ENCODE measurements at places on chromosomes 7 and 10.

DNA sequence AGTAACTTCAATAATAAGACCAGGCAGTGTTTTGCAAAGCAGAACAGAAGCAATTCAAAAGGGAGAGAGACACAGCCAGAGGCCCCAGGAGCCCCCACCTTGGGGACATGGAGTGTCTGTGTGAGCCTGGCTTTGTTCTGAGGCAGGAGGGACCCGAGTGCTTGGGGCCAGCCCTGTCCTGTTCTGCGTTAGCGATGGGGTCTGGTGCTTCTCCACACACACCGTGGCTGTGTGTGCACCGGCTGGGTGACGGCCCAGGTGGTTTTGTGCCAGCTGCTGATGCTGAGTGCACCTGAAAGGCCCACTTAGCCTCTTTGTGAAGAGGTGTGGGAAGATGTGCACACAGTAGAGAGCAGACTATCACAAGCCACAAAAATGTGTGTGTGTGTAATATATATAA, 468.9 kb downstream of the DNAJB6 start:
- DNase-seq: no peak

- DNase-seq: no peak
Measured at GRCh38 chr7:97118306-97118917, 914 bp downstream of the SDHAF3 start.

- peak; percentile 62 for DNase-seq
Measured at GRCh38 chr7:55073051-55073511, 54.3 kb downstream of the EGFR start.

DNA sequence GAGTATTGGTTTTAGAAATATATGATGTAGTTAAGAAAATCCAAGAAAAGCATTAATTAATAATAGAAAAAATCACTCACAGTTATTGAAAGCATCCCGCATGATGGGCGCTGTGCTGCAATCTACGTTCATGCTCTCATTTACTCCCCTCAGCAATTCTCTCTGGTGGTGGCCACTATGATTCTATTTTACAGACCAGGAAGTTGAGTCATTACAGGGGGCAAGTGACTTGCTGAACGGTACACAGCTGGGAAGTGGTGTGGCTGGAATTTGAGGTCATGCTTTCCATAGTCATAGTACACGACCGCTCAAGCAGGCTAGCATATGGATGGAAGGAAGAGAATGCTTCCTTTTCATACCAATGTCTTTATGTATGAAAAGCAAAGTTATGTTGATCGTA, 117.4 kb downstream of the TES start:
- DNase-seq: no peak

DNA sequence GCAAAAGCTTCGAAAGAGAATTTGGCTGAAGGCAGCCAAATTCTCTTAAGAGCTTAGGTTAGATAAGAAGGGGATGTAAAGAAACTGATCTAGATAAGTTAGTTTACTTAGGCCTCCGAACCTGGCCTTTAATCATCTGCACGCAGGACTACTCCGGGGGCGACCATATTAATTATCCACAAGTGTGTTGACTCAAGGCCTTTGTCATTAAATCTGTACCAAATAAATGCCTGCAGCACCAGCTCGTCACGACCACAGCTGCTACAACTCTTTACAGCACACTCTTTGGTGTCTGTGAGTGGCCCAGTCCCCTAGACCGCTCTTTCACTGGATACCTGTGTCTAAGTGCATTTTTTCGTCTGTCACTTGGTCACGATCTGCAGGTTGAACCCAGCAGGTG, 69.8 kb upstream of the LSM8 start:
- DNase-seq: no peak

DNA sequence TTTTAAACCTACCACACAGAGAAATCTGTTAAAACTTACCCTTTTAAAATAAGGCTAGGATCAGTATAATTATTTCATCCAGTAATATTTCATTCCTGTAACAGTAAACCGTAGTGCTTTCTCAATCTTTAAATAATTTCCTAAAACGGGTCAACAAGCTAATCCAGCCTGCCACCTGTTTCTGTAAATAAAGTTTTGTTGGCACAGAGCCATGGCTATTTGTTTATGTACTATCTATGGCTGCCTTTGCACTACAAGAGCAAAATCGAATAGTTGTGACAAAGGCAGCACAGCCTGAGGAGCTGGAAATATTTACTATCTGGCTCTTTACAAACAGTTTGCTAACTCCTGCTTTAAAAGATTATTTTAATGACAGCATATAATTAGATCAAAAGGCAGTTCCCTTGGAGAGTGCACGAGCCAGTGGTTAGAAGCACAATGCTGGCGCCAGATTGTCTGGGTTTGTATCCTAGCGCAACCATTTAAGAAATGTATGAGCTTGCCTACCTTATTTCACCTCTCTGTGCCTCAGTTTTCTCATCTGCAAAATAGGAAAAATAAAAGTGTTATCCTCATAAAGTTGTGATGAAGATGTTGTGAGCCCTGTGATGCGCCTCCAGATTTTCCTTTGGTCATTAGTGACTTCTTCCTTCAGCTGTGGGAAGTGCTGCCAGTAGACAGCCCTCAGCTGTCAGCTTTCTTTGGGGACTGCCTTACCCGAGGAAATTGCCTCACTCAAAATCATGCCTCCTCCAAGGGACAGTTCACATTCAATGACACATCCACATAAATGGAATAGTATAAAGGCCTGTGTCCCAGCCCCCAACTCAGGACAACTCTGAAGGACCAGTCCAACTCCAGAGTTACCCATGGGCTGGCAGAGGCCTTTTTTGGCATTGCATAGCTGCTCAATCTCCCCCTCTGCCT, 11.8 kb upstream of the MIOS start:
- DNase-seq: no peak

DNA sequence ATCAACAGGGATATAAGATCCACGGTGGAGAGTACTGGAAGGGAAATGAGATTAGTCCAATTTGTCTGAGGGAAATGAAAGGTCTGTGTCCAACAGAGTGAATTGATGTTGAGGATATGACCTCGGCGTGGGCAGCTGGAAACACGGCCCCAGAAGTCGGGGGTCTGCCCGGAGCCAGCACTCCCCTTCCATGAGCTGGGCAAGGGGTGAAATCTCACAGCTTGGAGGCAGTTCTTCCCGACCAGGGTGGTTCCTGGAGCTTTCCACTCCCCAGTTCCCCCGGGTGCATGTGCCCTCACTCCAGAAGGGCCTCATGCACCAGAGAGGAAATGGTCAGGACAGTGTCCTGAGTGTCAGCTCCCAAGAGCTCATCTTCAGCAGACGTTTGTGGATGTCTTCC, 264.7 kb upstream of the PPP2R2D start:
- no peak for DNase-seq

- DNase-seq: no peak
Measured at GRCh38 chr7:156543699-156544598, 96.6 kb upstream of the RNF32 start.

GRCh38 chr7:155461631-155462030, 3.7 kb downstream of the EN2 start:
- no peak for DNase-seq

GRCh38 chr7:95883217-95883616, 110.9 kb downstream of the DYNC1I1 start:
- no peak for DNase-seq

DNA sequence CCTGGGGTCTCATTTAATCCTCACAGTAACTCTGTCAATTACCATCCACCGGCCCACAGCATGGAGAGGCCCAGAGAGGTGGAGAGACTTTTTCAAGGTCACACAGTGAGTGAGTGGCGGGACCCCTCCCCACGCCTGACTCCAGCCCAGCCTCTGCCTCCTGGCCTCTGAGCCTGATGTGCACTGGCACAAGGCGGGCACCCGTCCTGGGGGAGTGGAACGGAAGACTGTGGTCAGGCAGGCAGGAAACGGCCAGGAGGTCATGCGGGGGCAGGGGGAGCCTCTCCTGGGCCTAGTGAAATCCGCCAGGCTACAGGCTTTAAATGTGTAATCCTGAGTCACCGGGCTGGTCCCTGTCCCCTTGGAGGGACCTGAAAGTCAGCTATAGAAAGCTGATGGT, 32.2 kb downstream of the ZCCHC24 start:
- DNase-seq: no peak

DNA sequence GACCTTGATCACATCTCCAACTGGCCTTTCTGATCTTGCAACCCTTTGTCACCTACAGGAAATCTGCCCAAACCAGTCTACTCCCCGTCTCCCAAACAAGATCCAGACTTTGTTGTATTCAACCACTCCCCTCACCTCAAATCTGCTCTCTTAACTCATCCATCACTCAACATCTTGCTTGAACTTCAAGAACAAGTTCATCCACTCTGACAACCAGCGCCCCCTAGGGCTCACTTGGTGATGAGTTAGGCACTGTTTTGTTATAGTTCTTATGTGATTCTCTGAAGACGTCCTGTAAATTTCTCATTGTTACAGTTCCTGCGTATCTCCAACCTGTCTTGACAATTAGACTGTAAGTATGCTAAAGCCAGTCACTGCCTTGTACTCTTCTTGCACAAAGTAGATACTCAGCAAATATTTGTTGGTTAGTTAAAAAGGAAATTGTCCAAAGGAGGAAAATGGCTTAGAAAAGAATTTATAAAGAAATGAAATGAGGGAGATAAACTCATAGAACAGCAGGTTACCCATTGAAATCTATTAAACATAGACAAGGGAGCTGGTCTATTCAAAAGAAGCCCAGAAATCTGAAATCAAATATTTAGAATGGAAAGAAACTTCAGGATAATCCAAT, 5.3 kb downstream of the FRMD4A start:
- DNase-seq: peak; percentile 46

GRCh38 chr7:26880852-26881251, 16.5 kb upstream of the SKAP2 start:
- no peak for DNase-seq

DNA sequence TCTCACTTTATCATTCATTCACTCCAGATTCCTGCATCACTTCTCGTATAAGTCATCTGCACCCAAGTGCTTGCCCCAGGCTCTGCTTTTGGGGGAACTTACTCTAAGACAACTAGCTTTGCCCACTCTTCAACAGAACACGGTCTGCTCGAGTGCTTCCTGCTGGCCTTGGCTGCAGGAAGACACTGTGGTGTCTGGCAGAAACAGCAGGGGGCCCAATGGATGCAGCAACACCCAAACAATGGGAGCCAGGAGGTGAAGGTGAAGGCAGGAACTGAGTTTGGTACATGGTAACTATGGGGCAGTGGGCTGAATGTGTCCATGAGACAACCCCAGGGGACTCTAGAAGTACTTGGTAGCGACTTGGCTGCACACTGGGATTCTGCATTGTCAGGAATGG, 344.0 kb downstream of the REEP3 start:
- DNase-seq: no peak

- no peak for DNase-seq
Measured at GRCh38 chr7:15845868-15846267, 159.4 kb upstream of the MEOX2 start.

DNA sequence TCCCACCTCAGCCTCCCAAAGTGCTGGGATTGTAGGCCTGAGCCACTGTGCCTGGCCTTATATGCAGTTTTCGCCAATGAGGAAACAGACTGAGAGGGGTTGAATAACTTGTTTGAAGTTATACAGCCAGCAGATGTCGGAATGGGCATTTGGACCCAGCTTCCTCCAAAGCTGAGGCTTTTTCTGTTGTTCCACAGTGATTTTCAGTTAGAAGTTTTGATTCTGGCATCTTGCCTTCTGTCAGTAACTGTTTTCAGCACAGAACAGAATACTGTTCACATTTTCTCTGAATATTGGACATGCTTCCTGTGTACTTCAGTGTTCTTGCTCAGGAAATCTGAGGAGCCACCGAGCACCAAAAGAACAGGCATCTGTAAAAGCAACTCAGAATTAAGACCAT, 287.2 kb downstream of the CAMK1D start:
- no peak for DNase-seq

- DNase-seq: no peak
Measured at GRCh38 chr10:115945701-115946445, 327.1 kb downstream of the GFRA1 start.

- DNase-seq: no peak
Measured at GRCh38 chr7:44565795-44566559, 7.7 kb downstream of the DDX56 start.

DNA sequence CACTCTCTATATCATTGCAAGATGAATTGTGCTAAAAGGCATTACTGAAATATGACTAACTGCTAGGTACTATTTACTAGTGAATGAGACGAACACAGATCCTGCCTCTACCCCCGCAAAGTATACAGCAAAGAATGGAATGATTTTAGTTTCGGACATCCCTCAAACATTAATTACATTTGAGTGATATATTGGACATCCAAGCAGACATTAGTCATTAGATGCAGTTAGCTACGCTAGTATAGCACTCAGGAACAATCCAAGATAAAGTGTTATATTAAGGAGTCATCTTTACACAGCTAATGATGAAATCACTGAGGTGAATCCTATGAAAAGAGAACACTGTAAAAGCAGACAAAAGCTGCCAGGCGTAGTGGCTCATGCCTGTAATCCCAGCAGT, 7.3 kb upstream of the TAF3 start:
- DNase-seq: no peak

DNA sequence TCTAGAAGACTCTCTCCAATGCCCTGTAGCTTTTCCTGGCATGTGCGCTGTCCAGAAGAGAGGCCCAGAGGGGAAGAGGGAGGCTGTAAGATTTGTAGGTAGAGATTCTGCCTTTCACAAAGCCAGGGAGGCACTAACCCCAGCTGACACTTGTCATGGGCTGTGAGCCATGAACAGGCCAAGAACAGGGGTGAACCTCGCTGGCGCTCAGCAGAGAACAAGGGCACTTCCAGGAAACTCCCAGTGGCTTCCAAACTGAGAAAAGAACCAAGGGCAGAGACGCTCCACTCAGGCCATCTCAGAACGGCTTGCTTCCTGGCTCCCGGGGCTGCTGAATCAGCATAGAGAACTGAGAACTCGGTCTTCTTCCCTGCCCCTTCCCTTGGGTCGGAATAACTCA, 257.8 kb upstream of the ZNF32 start:
- DNase-seq: no peak

- DNase-seq: no peak
Measured at GRCh38 chr10:12228851-12229250, 32.9 kb downstream of the CDC123 start.

GRCh38 chr10:79112881-79113431, 44.2 kb downstream of the ZMIZ1 start:
- no peak for DNase-seq

- no peak for DNase-seq
Measured at GRCh38 chr7:26609082-26609481, 255.3 kb downstream of the SKAP2 start.

DNA sequence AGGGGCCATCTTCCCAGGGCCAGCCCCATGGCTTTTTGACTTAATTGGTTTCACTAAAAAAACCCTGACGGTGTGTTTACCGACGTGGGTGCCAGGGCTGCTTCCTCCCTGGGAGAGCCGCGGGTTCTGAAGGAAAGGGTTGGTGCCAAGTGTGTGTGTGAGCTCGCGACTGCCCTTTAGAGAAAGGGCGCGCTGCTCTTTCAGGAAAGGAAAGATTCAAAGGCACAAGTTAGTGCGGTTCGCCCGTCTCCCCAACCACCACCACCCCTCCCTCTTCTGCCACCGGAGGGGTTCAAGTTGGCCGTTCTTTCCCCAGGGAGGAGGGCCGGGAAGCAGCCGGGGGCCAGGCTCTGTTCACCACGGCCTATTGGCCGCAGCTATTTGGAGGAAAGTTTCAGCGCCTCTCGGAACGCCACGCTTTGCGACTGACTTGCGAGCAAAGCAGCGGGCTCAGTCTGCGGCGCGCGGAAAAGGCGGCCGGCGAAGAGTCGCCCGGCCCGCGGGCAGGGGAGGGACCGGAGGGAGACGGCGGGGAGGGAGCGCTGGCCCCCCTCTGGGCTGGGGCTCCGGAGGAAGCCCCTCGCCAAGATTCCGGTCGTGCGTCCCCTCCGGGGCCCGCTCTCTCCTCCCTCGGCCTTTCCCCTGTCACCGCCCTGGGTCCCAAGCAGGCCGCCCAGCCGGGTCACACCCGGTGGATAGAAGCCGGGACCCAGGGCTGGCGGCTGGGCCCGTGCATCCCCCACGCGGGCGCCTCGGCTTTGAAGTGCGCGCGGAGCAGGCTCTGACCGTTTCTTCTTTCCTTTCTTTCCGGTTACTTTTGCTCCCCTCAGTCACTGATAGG, 165.9 kb upstream of the PPP1R3A start:
- peak; percentile 46 for DNase-seq

Data from GM13976 (cell line).